ENCODE measurements at places on chromosomes 2 and 18.

- no peak for DNase-seq
These were observed 40.1 kb downstream of the RTN4 start for GRCh38 chr2:55010149-55010591.

- DNase-seq, result no peak
These were observed 1.8 kb downstream of the MPV17 start for GRCh38 chr2:27320958-27321543.

GRCh38 chr2:220033546-220033945 lies 406.1 kb downstream of the SLC4A3 start:
- DNase-seq, result no peak

DNA sequence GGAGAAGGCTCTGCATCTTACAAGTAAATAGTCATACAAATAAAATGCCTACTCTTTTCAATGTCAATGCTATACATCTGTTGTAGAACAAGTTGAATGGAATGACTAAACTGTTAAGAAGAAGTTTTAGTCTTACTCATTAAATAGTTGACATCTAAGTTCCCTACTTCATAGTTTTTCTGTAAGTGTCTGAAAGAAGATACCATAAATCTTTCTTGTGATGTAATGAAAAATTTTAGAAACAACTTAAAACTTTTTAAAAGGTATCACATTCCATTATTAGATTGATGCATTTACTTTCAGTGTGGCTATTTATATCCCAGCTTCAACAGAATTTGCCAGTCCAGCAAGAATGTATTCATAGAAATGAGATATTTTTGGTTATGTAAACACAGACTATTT lies 185.2 kb upstream of the EPC2 start:
- DNase-seq, result no peak

DNA sequence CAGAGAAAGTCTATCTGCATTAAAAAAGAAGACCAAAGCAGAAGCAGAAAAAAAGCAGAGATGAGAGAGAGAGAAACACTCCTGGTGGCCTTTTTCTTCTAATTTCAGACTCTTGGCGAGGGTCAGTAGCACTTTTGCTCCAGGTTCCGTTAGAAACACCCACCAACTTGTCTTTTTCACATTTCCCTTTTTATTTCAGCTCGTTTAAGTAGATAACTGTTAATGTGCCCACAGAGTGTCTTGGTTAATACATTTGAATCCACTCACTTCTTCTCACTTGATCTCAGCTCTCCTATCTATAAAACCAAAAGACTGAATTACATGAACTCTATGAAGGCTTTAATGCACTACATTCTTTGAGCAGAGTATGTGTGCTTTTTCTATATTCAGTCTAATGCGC lies 63.1 kb downstream of the AAK1 start:
- DNase-seq, result no peak

GRCh38 chr2:207224381-207224780 lies 58.6 kb upstream of the KLF7 start:
- DNase-seq, result no peak

- DNase-seq, result peak; percentile 45
These were observed 107.4 kb upstream of the ID2 start for GRCh38 chr2:8574196-8575037.

GRCh38 chr2:112216167-112216566 lies 38.7 kb downstream of the ZC3H8 start:
- DNase-seq, result no peak

GRCh38 chr2:241728627-241729026 lies 5.8 kb upstream of the D2HGDH start:
- no peak for DNase-seq

DNA sequence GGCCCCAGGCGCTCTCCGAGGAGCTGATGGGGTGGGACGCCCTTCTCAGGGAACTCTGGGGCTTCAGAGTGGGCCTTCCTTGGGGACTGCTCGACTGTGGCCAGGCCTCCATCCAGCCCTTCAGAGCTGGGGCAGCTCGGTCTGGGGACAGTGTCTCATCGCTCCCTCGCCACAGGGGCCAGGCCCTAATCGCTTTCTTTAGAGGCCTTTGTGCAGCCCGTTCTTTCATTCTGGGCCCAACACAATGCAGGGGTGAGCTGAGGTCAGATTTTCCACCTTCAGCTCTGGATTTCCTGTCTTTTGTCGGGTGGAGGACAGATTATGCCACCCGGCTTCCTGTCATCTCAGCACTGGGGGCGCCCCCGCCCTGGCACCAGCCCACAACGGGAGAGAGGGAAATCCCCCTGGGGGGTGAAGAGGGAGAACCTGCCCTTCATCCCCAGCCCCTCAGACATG lies 25.2 kb downstream of the MYCN start:
- DNase-seq, result peak; percentile 90

DNA sequence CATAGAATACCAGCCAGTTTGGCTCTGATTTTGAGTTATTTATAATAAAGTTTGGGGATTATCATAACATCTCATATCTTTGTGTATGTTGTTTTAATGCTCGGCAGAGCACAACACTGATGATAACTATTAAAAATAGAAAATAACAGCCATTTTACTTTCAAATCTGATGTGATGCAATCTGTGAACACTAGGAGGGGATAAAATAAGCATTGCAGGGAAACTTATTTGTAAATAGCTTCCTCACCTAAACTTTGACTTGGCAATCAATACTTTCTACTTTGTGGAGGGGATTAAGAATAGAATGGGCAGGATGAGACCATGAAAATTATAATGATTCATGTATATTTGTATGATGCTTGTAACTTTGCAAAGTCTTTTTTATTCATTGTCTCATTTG lies 54.4 kb downstream of the USP14 start:
- DNase-seq, result no peak

DNA sequence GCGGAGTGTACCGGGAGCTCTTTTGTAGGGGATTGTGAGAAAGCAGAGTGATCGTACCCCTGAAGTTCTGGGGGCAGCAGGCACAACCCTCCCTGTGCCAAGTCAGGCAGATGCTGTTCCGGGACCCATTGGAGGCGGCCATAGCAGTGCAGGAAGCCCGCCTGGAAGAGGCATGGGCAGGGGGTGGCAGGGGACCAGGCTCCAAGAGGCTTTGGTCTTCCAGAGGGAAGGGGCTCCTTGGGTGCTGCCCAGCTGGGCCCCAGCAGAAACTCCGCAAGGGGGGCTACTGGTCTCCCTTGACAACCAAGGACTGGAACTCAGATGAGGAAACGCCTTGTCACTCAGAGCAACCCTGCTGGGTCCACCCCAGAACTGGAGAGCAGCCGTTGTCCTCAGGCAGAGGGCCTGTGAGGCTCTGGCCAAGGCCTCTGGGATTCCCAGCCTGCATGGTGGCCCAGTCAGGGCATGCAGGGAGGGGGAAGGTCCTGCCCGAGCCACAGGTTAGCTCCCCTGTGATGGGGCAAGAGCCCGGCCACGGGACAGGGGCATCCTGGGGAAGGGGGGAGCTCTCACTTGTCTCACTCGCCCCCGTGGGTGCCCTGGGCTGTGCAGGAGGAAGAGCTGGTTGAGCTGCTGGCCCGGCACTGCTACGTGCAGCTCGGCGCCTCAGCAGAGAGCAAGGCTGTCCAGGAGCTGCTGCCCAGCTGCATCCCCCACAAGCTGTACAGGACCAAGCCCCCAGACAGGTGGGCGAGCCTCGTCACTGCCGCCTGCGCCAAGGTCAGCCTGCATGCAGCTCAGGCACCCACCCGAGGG lies 21.0 kb upstream of the GPR17 start:
- no peak for DNase-seq

- DNase-seq, result peak; percentile 90
These were observed at the start of gene ARHGEF4 for GRCh38 chr2:130836501-130837174. ARHGEF4 (plus strand) TSS chr2:130836914; CDS start chr2:130836954, 40 bp downstream.

Measured in ecto neural progenitor cell (in vitro differentiated cells).